ENCODE measurements at places on chromosomes 6 and 20.
A peak's percentile ranks its signal among the peaks of the same experiment; 100 is the strongest.

GRCh38 chr20:61100489-61100888 is 151.6 kb upstream of the CDH4 start:
- no peak for DNase-seq

- no peak for DNase-seq
Measured at GRCh38 chr6:12077021-12077710, 65.1 kb downstream of the HIVEP1 start.

DNA sequence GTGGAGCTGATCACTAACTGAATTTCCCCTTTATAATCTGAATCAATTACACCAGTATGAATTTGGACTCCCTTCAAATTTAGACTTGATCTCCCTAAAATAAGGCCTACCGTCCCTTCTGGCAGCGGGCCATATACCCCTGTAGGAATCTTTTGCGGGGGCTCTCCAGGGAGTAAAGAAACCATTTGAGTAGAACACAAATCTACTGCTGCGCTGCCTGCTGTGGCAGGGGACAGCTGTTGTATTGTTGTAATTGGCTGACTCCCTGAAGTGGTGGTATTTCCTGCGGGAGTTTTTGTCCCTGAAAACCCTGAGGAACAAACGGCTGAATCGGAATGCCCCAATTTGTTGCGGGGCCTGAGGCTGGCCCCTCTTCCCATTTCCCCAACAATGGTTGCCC is 16.0 kb upstream of the PTCRA start:
- no peak for DNase-seq

DNA sequence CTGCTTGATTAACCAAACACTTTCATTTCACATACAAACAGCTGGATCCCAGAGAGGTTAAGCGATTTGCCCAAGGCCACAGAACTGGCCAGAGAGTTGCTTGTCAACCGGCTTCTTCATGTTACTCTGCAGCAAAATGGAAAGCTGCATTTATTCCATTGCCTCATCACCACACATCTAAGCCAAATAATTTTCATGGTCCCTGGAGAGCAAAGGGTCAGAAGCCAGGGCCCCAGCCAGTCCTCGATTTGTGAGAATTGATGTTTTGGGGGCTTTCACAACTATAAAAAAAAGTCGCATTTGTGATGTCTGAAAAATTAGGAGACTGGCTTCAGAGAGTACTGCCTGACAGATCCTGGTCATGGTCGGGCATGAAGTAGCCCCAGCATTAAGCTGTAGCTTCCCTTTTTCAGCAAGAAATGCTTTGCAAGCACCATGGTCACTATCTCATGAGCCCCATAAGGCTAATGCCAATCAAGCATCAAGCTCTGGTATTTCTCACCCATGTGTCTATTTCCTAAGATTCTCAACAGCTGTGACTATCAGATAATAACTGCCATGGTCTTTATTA is 95.8 kb downstream of the BANF2 start:
- DNase-seq, result no peak

GRCh38 chr6:39804466-39805065 is 12.4 kb downstream of the DAAM2 start:
- no peak for DNase-seq

- no peak for DNase-seq
Measured at GRCh38 chr6:125102891-125103290, 50.7 kb upstream of the TPD52L1 start.

DNA sequence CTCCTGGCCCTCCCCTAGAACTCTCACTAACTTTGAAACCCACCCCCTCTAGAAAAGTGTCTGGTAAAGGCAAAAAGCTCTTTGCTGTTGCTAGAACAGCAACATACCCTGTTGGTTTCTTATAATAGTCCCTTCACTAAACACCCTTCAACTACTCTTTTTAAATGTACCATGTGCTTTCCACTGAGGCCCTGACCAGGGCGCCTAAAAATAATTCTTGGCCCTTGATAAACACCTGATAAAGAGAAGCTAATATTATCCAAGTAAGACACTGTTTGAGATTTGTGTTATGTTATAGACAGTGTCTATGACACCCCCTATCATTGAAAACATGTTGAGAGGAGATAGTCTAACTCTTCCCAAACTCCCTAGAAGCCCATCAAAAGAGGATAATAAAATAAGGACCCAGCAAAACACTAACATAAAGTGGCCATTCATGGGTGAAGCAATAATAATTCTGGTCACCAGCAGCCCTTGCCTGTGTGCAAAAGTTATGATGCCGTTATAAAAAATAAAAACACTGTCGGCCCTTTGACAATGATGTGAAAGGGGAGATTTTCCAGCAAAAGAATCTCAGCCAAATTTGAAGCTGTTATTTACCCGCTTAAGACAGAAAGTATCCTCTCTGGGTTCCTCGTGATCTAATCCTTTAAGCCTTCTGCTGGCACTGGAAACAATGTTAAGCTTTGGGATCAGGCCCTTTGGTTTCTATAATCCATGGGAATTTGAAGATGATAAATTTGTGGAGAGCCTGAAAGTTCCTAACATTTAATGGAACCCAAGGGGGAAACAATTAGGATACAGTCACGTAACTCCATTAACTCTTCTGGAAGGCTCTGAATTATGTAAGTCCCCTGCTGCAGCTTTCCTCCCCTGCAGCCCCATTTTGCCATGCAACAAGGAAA is 122.6 kb upstream of the PLCB4 start:
- no peak for DNase-seq

DNA sequence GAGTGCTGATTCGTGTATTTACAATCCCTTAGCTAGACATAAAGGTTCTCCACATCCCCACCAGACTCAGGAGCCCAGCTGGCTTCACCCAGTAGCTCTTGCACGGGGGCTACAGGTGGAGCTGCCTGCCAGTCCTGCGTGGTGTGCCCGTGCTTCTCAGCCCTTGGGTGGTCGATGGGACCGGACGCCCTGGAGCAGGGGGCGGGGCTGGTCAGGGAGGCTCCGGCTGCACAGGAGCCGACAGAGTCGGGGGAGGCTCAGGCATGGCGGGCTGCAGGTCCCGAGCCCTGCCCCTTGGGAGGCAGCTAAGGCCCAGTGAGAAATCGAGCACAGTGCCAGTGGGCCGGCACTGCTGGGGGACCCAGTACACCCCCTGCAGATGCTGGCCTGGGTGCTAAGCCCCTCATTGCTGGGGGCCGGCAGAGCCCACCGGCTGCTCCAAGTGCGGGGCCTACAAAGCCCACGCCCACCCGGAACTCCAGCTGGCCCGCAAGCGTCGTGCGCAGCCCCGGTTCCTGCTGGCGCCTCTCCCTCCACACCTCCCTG is 48.9 kb upstream of the UST start:
- no peak for DNase-seq

- no peak for DNase-seq
Measured at GRCh38 chr6:44820321-44820720, 432.8 kb downstream of the CDC5L start.

DNA sequence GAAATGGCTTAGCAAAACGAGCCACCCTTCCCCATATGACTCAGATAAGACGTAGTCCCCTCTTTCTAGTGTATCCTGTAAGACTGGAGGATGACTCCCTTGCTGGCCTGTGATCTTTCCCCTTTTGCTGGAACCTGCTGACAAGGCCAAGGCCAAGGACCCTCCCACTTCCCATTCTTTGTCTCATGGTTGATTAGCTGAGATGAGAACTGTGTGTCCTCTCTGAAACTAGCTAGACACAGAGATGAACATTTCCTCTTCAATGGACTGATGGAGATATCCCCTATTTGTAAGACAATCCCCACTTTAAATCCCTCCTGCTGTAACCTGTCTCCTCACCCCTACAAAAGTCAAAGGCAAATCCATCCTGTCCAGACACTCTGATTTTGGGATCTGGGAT is 33.4 kb upstream of the SCRT2 start:
- DNase-seq, result no peak

DNA sequence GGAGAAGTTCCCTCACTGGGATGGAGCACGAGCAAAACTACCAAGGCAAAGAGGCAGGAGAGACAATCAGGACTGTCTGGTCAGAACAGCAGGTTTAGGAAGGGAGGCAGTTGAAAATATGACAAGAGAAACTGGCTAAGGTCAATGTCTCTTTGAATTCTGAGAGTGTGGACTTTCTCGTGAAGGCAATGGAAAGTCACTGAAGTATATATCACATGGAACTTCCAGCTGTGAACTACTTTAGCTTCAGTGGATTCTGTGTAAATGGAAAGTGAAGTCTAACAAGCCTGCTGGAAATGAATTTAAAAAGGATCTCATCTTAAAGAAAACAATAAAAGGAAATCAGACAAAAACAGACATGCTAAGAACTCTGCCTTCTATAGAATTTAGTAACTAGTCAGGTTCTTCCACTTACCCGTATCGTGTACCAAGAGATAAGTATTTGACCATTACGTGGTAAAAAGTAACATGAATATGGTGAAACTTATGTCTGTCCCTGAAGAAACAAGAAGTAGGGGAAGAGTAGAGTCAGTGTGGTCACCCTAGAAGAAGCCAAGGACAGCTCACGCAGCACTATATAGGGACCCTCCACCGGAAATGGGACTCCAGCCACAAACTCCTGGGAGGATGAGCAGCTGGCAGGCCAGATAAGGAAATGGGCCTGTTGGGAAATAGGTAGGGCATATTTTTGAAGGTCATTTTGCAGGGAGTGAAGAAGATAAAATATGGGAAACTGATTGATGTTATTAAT is 123.4 kb downstream of the MAP7 start:
- DNase-seq, result no peak

DNA sequence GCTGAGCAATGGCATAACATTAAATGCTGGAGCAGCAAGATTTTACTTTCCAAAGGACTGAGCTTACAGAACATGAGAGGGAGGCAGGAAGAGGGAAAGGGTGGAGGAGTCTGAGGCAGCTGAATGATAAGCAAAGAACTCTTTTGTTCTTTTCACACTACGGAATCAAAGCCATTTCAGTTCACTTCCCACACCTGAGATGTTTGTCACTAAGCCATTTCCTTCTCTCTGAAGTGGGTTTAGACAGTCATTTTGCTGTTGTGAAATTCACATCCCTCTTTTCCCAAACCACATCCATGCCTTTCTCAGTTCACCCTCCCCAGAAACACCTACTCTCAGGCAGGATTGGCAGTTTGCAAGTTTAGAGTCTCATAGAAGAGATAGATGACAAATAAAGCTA is 267.9 kb downstream of the ADGRG6 start:
- DNase-seq, result no peak

- DNase-seq, result no peak
Measured at GRCh38 chr20:63686492-63687321, 9.7 kb upstream of the TNFRSF6B start.

DNA sequence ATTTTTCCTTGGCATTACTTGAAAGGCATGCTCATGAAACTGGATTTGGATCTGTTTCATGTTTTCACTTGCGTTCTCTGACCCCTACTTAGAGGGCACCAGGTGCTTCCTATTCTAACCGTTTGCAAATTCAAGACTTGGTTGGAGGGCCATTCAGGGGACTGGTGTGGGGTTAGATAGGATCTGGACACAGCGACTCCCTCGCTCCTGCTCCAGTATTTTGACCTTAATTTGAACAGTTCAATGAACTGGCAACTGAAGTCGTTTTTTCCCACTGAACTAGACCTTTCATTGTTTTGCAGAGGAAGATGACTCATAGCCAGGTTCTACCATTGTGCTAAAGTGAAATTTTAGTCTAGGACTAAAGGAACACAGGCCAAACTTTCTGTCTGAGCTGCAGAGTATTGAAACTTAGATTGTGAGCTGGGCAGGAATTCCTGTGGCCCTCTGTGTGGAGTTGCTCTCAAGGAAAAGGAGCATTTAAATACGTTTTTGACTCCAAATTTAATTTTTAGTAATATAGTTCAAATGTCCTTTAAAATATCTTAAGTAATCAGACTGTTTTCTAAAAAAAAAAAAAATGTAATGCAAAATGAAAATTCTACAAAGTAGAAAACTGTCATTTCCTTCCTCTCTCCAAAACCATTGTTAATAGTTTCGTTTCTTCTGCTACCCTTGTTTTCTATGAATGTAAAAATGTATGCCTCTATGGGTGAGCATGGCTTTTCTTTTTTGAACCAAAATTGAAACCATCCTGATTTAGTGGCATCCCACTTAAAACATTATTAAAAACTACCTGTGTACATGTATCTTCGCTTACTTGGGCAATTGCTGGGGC is 64.8 kb downstream of the UTRN start:
- DNase-seq, result no peak

- DNase-seq, result no peak
Measured at GRCh38 chr6:109296452-109296851, 85.8 kb downstream of the CD164 start.

DNA sequence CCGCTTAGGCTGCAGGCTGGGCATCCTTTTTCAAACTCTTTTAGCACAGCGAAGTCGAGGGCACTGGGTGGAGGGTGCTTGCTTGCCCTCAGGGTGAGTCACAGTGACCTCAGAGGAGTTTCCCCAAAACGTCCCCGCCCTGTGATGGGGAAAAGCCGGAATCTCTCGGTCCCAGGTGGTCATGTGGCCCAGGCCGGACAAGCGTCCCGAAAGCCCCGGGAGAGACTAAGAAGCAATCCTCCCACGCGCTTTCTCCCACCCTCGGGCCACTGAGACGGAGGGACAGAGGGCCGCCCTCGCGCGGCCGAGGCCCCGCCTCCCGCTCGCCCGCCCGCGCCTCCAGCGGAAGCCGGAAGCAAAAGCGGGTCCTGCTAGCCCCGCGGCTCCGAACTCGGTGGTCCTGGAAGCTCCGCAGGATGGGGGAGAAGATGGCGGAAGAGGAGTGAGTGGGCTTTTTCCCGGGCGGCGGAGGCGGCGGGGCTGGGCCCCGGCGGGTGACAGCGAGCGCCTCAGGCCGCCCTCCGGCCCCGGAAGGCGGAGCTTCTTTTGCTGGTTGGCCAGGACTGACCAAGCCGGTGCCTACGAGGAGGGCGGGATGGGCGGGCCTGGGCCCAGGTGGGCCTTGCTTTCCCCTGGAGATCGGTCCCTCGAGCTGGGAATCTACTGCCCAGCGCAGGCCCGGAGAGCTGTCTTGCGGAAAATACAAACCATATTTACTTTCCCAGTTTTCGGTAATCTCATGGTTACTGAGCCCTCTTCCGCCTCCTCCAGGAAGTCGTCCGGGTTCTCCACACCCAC is at the start of gene SLC9A8:
TSS of gene SLC9A8 (plus strand) at position 322 of the 798 bp plus-strand sequence. CDS start at position 417, 95 bp downstream.
- DNase-seq, result peak; percentile 91

DNA sequence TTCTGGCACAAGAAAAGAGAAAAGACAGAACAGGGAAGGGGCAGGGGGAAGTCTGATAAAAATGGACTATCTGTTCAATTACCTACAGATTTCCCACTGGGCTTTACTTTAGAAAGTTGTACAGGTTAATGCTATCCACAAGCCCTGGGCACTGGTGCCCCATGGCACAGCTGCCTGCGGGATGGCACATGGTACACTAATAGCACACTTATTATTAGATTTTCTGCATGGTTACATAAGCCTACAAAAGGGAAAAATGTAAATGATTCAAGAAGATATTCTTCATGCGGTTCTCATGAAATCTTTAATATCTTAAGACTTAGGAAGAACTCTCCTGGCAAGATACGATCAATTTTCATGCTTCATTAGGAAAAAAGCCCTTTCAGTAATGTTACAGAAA is 137.5 kb downstream of the GMPR start:
- no peak for DNase-seq

- peak; percentile 61 for DNase-seq
Measured at GRCh38 chr6:89412071-89413005, at the start of gene RRAGD. TSS of gene RRAGD (minus strand) at chr6:89412273. CDS start at chr6:89411993, 280 bp downstream.

All from right forelimb (tissue), 1 donor.